ENCODE measurements at places on chromosomes 3 and 15.

GRCh38 chr3:63976161-63976871, 47.0 kb downstream of the PSMD6 start:
- DNase-seq: no peak

GRCh38 chr15:55928955-55929354, 64.5 kb downstream of the NEDD4 start:
- no peak for DNase-seq

DNA sequence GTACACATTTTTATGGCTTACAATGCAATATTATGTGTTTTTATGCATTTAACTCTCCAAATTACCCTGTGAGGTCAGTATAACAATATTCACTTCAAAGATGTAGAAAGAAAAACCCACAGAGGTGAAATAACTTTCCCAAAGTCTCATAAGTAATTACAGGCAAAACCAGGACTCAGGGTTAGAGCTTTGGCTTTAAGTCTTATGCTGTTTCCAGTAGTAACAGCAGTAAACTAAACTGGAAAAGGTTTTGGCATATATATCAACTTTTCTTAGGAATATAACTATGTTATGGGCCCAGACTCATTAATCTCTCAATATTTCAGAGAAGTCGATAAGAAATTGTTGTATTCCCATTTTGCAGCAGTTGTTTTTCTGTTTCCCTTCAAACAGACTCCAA, 206.3 kb upstream of the KCNMB2 start:
- no peak for DNase-seq

DNA sequence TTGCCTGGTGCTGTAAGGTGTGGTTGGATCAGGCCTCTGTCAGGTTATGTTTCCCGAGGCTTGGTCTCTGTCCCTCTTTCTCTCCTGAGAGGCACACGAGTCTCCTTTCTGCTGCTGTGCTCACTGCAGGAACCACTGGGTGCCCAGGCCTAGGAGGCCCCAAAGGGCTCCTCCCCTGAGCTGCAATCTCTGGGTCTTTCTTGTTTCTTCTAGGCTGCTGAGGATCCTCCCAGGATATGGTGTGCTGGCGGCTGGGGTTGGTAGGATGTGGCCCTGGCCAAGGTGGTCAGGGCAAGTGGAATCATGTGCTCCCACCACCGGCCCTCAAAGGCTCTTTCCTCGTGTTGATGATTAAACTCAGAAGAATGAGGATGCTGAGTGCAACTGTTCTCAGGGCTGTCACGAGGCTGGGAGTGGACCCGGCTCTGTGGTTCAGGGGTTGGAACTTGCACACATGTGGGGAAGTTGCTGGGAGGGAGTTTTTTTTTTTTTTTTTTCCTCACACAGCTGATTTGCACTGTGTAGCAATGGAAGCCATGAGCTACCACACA, 43.6 kb upstream of the CTSH start:
- DNase-seq: no peak

GRCh38 chr3:36919439-36920160, 25.3 kb downstream of the TRANK1 start:
- DNase-seq: no peak

DNA sequence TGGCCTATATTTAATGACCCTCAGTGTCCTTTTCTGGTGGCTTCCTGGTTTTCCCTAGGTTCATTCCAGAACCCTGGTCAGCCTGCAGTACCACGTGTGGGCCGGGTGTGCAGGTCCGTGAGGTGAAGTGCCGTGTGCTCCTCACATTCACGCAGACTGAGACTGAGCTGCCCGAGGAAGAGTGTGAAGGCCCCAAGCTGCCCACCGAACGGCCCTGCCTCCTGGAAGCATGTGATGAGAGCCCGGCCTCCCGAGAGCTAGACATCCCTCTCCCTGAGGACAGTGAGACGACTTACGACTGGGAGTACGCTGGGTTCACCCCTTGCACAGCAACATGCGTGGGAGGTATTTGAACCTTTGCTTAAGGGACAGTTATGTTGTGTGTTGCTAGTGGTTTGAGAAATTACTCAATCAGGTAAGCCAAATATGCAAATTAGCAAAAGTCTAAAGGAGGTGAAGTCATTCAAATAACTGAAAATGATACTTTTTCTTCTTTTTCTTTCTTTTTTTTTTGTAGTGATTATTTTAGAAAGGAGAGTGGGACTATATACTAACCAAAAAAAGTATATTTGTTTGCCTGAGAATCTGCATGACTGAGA, 259.2 kb downstream of the ADAMTSL3 start:
- no peak for DNase-seq

DNA sequence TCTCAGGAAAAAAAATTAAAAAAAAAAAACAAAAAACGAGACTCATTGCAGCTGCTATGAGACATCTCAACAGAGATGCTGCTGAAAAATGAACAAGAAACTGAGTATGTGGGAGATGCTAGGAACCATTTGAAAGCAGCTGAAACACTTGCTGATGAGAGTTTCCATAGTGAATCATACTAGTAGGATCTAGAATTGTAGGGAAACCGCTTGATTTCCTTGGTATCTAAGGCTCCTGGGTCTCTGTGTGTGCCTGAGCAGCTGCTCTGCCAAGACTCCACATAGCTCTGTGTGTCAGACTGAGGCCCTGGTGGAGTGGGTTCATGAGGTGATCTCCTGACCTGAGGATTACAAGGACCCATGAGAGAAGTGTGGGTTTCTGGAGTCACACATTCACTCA, 313.4 kb upstream of the NECTIN3 start:
- no peak for DNase-seq

DNA sequence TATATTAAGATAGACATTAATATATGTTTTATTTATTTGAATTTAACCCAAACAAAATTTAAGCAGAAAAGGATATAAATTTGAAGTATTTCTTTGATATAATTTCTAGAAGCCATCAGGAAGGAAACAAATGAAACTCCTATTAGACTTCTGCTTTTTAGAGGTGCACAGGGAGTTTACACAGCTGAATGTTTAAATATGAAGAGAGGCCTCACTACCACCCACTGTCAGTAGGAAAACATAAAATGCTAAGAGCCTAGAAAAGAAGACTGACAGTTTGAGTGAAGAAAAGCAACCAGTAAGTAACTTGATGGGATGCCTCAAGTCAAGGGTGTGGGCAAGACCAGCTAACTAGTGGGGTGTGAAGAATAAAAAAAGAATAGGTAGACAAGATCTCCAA, 19.7 kb downstream of the PLSCR2 start:
- no peak for DNase-seq

DNA sequence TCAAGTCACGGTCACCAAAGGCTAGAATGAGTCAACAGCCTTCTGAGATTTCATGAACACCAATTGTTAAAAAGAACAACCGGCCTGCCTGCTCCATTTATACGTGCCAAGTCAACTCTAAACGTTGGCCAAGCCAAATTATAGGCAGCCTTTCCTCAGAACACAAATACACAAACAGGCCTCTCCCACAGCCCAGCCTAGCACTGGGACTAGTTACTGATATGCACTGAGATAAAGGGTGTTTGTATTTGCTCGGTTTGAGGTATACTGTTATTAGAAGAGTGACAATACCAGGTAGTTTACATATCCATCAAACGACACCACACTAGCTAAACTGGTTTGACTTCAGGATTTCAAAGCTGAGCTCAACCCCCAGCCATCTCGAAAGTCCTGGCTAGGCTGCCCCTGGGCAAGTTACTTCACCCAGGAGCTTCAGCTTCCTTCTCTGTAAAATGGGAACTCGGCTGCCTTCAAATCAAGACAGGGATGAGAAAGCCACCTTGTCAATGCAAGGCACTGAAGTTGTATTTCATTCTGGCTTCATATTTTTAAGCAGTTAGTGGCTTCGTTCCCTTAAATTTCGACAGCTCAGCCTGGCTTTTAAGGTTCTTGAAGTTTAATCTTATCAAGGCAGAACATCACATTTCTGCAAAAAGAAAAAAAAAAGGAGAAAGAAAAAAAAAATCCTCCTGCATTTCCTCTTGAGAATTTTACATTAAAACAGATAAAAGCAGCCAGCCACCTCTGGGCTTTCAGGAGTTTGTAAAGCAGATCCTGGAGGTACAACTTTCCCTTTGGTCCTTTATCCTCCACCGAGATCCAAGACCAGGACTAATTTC, 4.0 kb downstream of the TLE3 start:
- DNase-seq: peak; percentile 47

- peak; percentile 46 for DNase-seq
Measured at GRCh38 chr15:65085990-65086679, 9.6 kb downstream of the KBTBD13 start.

GRCh38 chr3:6512172-6512800, 348.6 kb upstream of the GRM7 start:
- peak; percentile 33 for DNase-seq

GRCh38 chr3:133124511-133124910, 86.3 kb downstream of the TMEM108 start:
- DNase-seq: no peak

DNA sequence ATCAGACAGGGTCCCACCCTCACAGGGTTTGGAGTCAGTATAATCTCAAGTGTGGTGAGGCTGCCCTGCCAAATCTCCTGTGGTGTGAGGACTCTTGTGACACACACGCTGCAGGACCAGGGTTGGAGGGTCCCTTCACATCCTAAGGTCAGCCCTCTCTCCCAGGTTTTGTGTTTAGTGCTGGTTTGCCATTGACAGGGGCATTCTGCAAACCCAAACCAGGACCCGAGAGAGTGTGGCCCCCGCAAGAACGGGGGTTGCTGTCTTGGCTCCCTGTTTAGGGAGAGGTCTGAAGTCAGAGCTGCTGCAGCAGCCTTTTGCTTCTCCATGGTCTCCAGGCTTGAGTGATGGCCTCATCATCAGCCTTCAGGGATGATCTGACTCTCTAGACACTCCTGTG, 14.7 kb downstream of the FAM107A start:
- DNase-seq: no peak

GRCh38 chr15:47588958-47589357, 128.3 kb upstream of the SEMA6D start:
- DNase-seq: peak; percentile 22

GRCh38 chr3:111668326-111668725, 73.2 kb upstream of the ZBED2 start:
- DNase-seq: no peak

- DNase-seq: no peak
Measured at GRCh38 chr3:153437666-153438065, 275.6 kb downstream of the RAP2B start.

DNA sequence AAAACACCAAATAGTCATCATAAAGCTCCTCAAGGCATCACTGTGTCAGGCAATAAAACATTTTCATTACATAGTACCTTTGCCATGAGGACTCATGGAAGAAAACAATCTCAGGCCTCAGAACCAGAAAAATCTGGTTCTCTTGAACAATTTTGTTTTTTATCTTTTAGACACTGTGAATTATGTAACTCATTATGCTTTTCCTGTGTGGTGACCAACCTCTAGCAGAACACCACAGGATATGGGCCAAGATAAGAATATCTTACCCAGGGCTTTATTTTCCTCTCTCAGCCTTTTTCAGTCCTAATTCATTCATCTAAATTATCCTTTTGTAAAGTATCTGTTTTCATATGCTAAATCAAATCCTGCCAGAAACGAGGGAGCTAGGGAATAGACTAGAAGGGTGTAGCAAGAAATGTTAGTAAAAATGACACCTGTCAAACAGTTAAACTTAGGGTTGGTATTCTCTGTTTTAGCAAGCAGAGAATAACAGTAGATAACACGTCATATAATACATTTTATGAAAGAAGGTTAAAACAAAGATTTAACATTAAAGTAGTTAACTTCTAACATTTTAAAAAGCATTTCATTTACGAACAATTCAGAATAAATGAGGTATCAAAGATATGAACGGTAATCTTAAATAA, 111.1 kb downstream of the FBXL22 start:
- DNase-seq: no peak

DNA sequence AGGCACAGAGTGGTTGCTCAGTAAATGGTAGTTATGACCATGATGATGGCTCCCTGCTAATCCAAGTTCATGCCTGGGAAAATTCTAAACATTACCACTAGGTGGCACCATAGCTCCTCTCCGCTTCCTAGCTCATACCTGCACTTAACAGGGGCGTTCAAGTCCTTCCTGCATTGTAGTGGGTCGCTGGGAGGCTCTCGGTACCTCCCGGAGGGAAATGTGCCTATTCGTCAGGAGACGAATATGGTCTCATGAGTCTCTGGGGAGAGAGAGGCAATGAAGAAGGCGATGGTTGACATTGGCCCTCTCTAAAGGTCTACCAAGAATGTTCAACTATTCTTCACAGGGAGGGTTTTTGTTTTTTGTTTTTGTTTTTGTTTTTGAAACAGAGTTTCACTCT, 10.9 kb downstream of the MESP1 start:
- DNase-seq: peak; percentile 58

DNA sequence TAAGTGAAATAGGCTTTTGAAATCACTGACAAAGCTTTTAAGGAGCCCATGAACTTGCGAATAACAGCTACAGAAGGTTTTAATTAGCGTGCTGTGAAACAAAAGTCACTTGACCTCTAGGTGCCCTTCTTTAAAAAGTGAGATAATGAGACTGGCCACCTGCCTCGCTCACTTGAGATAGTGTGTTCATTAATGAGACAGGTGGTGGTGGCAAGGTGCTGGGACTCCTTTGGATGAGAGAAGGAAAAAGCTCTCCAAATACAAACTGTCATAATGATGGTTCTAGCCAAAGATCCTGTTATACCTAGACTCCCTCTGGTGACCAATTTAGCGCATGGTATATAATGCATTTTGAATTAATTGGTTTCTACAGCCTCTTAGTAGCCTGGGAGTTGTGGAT, 22.7 kb upstream of the IREB2 start:
- DNase-seq: peak; percentile 86

- DNase-seq: no peak
Measured at GRCh38 chr3:129746629-129747028, 140.2 kb upstream of the PLXND1 start.

DNA sequence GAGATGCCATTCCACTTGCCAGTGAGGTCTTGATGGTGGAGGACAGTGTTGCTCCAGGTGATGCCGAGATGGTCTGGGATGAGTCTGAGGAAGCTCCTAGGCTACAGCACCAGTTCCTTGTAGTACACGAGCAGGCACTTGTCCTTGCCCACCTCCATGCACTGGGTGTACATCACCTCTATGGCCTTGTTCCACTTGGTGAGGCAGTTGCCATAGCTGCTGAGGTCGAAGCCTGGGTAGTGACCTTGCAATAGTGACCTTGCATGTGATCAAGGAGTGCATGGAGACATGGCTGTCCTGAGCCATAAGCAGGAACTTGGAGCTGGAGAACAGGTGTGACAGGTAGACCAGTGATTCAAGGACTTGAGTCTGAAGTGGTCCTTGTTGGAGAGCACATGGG, 47.6 kb downstream of the CDIN1 start:
- DNase-seq: no peak

- DNase-seq: no peak
Measured at GRCh38 chr3:144586382-144586781, 614.8 kb downstream of the DIPK2A start.

GRCh38 chr3:178680489-178680888, 144.3 kb downstream of the KCNMB2 start:
- no peak for DNase-seq

DNA sequence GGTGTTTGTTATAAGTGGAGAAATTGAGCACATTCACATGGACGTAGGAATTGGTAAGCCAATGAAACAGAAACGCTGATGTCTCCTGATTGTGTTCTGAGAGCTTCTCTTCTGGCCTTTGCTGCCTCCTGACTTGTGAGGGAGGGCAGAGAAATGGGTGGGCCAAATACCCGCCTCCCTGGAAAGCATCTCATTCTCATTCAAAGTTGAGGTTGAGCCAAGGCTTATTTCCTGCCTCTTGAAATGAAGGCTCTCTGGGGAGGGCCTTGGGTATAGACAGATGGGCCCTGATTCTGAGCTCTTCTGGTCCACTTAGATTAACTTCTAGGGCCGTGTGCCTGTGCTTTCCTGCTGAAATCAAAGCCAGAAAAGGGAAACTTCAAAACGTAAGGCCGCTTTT, 57.4 kb upstream of the MYZAP start:
- no peak for DNase-seq

- DNase-seq: no peak
Measured at GRCh38 chr15:78194568-78194925, 39.8 kb downstream of the ACSBG1 start.

GRCh38 chr3:132236701-132237651, 80.2 kb upstream of the ACP3 start:
- no peak for DNase-seq
